ENCODE measurements at places on chromosomes 6 and 20.

GRCh38 chr6:6788394-6789032 lies 200.0 kb downstream of the LY86 start:
- no peak for DNase-seq

DNA sequence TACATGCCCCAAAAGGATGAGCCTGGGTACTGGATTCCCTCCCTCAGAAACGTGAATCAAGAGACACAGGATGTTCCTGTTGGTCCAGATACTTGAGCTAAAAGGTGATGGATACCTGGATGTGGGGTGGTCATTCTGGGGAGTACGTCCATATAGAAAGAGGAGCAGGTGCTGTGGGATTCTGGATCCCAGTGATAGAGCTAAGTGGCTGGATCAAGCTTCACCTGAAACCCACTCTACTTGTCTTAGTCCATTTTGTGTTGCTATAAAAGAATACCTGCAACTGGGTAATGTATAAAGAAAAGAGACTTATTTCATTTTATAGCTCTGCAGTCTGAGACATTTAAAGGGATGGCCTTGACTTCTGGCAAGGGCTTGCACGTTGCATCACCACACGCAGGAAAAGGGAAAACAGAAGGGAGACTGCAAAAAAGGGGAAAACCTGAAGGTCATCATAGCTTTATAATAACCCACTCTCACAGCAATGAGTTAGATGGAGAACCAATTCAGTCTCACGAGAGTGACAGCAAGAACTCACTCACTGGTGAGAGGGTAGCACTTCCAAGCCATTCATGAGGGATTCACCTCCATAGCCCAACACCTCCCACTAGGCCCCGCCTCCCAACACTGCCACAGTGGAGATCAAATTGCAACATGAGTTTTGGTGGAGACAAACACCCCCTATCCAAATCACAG lies 31.2 kb downstream of the RIPOR3 start:
- no peak for DNase-seq

DNA sequence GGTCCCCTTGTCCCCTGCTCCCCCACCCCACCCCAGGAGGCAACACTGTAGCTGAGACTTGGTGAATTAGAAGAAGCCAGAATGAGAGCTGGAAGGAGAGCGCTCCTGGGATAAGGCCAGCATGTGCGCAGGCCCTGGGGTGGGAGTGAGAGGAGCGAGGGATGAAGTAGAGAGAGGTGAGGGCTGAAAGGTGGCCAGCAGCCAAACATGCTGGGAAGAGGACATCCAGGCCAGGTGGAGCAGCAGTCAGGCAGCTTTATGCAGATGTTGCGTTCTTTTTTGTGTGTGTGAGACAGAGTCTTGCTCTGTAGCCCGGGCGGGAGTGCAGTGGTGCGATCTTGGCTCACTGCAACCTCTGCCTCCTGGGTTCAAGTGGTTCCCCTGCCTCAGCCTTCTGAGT lies 2.2 kb upstream of the BPIFB1 start:
- no peak for DNase-seq

DNA sequence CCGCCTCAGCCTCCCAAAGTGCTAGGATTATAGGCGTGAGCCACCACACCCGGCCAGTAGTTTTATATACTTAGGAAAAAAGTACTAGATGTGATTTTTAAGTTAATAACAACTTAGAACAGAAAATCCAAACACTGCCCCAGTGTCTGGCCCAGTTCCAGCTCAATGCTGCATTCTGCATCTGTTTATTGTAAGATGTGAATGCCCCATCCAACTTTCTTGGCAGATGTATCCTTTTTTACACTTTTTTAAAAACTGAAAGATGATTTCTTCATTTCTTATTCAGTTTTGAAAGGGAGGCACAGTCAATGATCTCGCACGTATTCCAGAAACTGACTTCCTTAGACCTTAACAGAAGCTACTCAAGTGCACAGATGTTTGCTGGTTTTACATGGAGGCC lies 85.6 kb upstream of the SRSF6 start:
- no peak for DNase-seq

GRCh38 chr6:134034478-134034877 lies 17.9 kb downstream of the SLC2A12 start:
- DNase-seq: no peak

GRCh38 chr6:144379356-144379755 lies 94.2 kb downstream of the UTRN start:
- DNase-seq: no peak

DNA sequence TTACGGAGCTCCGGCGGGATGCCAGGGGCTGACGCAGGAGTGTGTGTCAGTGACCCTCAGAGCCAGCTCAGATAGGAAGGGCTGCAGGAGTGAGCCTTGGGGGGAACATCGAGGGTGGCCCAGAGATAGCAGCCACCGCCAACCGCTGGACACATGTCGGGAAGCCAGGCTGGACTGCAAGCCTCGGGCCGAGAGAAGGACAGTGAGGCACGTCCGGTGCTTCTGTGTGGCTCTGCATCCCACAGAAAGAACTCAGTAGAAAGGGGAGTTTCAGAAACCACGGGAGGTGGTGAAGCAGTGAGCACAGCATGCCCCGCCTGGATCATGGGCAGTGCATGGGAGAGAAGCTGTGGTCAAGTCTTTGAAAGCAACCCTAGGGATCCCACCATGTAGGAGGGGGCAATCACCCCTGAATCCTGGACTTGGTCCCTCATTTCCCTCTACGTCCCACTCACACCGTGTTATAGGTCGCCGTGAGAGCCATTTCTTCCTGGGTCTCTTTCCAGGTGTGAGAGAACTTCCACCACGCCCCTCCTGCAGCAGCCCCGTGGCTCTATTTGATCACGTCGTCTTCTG lies 383.7 kb upstream of the CDH4 start:
- DNase-seq: no peak

- no peak for DNase-seq
These were observed 239.2 kb upstream of the QKI start for GRCh38 chr6:163175301-163175700.

- no peak for DNase-seq
These were observed 33.0 kb downstream of the PIM1 start for GRCh38 chr6:37202788-37203491.

- no peak for DNase-seq
These were observed 308.2 kb upstream of the THEMIS start for GRCh38 chr6:128208851-128209580.

- no peak for DNase-seq
These were observed 179.4 kb downstream of the ERMARD start for GRCh38 chr6:169930799-169931198.

DNA sequence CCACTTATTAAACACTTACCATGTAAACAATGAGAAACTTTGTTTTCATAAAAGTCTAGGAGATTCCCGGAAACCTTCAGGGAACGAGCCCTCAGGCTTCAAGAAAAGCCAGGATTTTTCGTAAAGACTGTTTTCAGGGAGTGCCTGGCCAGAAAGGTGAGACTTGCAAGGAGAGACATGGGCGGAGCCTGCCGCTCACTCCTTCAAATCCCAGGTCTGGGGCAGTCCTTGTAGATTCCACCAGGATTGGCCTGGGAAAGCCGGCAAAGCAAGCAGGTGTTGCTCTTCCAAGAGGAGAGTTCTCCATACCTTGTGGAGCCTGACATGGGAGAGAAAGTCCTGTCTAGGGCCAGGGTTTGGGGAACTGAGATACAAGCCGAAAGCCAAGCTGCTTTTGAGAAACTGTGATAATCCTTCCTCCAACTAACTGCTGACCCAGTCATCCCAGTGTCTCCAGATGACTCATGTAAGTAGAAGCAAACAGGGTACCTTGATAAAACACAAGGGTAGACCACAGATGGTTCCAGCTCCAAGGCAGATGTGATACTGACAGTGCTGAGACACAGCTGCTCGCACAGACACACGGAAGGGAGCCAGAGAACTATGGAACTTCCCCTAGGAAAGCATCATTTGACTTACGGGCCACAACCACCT lies 69.4 kb upstream of the NAA20 start:
- no peak for DNase-seq

- no peak for DNase-seq
These were observed 580.4 kb downstream of the EYS start for GRCh38 chr6:65126667-65127066.

GRCh38 chr6:168322966-168323365 lies 3.4 kb upstream of the DACT2 start:
- no peak for DNase-seq

DNA sequence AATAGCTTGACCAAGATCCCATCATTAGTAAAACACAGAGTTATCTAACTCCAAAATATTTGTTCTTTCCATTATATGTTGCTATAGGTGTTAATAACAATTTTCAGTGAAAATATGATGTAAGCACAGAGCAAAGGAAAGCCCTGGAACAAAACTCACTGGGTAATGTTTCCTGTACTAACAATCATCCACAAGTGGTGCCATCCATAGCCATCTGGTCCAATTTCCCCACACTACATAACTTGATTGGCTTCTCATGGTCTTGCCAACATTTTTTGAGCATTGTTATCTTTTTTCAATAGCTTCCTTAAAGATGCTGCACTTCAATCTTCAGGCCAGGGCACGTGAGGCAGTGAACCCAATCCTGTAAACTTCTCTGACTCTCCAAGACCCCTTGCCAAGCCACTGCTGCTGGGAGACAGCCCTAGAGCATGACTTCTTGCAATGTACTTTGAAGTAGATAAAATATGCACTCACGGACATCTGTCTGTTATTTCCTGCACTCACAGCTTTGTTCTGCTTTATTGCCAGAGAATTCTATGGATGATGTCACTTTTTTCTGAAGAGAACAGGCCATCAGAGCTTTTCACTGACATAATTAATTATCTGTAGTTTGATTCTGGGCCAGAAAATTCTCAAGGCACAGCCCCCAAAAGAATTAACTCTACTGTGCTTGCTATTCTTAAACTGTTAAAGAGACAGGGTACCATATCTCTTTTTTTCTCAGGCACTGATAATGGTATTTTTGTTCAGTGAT lies 97.5 kb upstream of the TMEM30A start:
- no peak for DNase-seq

DNA sequence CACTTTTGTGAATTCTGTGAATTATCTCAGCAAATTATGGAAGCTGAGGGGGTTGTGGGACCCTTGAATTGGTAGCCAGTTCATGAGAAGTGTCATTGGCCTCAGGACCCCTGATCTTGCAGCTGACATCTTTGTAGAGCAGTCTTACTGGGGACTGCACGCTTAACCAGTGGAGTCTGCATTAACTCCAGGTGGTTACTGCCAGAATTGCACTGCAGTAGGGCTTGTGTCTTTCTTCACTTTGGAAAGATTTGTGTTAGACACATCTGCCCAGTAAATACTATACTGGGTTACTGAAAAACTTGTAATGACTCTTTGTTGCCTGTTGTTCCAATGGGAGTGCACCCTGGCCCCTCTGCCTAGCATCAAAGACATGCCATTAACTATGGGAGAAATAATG lies 21.2 kb upstream of the CDKN1A start:
- DNase-seq: no peak

GRCh38 chr6:128494440-128494839 lies 26.0 kb downstream of the PTPRK start:
- no peak for DNase-seq

GRCh38 chr6:39361657-39362486 lies 39.4 kb upstream of the KCNK16 start:
- no peak for DNase-seq

- DNase-seq: no peak
These were observed 51.5 kb upstream of the E2F3 start for GRCh38 chr6:20350215-20350614.

DNA sequence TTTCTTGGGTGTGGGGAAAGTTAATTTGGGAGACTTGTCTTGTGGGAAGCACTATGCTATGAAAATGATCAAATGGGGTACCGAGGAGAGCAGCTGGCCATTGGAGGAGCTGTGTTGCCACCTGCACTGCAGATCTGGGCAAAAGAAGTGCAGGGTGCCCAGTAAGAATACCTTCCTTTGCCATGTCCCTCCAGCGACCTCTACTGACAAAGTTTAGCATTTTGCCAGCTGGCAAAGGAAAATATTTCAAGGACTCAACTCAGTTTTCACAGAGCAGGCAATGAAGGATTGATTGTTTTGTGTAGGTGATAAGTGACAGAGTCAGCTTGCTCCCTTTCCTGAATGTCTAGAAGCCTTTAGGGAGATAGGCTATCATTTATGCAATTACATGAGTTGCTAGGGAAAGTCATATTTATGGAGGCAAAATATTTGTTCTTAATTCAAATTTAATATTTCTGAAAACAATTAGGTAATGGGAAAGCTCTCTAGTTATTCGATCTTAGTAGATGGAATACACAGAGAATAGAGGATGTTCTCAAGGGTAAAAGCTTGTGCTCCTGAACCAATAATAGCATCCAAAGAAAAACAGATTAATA lies 118.4 kb downstream of the FARS2 start:
- DNase-seq: no peak

DNA sequence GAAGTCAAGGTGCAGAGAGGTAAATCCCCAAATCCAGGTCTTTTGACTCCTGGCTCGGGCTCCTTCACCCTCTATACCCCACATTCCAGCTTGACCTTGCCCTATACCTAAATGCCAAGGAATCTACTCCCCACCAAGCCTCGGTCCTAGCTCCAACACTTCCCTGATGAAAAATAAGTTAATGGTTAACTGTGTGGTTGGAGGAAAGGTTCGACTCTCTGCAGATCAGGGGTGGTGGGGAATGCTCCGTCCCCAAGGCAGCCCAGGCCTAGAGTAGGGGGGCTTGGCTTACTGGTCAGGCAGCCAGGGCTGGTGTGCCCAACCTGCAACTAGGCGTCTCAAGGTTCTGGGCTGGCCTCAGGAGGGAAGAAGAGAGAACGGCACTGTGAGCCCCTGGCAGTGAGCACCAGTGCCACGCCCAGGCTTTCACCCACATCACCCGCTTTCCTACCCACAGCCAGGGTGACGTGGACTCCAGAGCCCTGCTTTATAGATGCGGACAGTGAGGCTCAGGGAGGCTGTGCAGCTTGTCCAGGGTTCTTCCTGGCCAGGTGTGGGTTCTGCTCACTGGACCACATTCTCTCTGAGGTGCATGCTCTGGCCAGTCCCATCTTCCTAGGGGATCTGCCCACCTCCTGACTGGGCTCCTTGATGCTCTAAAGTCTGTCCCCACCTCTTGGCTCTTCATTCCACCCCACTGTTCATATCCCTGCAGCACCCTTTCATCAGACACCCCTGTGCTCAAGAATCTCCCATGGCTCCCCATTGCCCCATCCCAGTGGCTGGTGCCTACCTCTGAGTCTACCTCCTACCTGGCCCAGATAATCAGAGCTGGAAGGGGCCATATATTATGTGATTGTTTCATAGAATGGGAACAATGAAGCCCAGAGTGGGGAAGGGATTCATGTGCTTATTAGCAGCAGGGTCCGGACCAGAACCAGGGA lies 8.2 kb downstream of the SPDEF start:
- DNase-seq: no peak

DNA sequence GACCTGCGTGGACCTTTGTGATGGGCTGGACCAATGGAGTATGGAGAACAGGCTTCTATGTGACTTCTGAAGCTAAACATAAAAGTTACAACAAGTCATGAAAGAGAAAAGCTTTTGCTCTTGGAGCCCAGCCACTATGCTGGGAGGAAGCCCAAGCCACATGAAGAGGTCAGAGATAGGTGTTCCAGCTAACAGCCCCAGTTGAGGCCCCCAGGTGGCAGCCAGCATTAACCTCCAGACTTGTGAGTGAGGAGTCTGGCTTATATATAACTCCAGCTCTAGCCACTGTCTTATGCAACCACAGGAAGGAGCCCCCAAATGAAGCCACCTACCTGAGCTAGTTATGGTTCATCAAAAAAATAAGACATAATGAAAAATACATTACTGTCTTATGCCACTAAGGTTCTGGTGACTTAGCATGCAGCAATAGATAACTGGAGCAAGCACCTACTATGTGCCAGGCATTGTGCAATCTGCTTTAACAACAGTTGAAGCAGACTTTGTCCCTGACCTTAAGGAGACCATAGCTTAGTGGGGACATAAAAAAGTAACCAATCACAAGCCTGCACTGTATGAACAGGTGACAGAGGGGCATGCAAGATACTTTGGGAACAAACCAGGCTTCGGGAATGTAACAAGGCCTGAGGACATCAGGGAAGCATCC lies 599.6 kb downstream of the PTPRT start:
- no peak for DNase-seq

Data from anterior cingulate cortex (tissue), 58 donors.